ENCODE measurements at places on chromosomes 7 and 10.

DNA sequence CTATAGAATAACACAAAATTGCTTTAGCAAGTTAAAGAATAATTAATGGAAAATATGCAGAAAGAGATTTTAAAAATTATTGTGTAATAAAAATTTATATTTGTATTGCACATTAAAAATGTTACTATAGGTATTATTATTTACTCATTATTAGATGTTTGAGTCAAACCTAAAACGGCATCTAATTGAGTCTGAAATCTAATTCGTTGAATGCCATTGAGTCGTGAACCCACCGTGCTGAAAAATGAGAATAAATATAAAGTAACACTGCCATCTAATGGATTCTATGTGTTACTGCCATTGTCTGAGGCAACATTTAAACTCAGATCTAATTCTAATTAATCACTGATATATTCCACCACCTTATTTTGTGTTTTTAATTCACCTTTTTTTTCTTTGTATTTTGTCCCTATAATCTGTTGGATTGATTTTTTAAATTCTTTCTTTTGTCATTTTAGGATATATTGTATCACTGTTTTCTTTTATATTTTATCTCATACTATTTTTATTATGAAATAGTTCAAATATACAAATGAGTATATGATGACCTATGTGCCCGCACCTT is 62.2 kb downstream of the SAMD9 start:
- no peak for DNase-seq

GRCh38 chr7:12066521-12066920 is 144.6 kb upstream of the TMEM106B start:
- no peak for DNase-seq

GRCh38 chr10:71816936-71817618 is 34.0 kb downstream of the PSAP start:
- DNase-seq: no peak

DNA sequence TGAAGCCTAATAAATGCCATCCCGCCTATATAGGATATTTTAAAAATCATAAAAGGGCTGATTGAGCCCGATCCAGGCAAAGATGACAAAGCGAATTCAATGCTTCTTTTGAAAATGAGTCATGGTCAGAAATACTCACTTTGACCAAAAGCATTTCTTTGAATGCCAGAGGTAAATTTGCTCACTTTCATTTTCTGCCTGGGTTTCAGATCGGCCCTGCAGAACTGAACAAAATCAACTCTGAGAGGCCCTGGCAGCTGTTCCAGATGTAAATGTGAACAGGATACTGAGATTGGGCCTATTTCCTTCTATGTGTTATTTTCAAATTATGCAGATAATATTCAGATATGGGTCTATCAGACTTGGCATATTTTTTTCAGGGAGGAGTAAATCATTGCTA is 114.8 kb upstream of the ARID5B start:
- no peak for DNase-seq

DNA sequence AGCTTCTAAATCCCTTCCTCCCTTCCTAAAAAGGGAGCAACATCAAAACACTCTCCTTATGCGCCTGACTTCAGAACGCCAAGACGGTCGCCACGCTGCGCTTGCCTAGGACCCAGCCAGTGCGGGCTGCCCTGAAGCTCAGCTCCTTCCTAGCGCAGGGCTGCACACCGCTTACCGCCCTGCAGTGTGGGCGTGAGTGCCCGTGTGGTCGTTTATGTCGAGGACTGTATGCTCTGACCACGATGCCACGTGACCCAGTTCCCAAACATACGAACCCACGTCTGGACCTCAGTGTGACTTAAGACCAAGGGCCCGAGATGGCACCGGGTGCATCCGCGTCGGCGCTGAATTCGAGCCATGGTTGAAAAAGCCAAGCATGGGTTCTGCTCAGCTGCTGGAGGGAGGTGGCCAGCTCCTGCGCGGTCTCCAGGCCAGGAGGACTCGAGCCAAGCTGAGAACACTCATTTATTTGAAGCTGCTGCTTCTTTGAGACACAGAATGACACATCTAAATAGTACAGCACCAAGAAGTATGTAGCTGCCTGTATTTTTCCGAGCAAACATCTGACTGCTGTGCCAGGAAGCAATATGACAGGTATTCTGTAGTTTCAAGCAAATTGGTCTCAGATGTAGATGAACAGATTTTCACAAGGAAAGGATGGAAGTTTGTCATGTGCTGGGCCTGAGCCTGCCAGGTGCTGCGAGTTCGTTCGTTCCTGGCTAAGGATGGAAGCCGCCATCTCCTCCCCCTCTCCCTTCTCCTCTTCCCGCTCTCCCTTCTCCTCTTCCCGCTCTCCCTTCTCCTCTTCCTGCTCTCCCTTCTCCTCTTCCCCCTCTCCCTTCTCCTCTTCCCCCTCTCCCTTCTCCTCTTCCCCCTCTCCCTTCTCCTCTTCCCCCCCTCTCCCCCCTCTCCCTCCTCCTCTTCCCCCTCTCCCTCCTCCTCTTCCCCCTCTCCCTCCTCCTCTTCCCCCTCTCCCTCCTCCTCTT is 184.7 kb downstream of the EBF3 start:
- DNase-seq: no peak

GRCh38 chr7:82395147-82395546 is 48.4 kb downstream of the CACNA2D1 start:
- DNase-seq: no peak

GRCh38 chr7:42348631-42349030 is 111.6 kb upstream of the GLI3 start:
- DNase-seq: no peak

DNA sequence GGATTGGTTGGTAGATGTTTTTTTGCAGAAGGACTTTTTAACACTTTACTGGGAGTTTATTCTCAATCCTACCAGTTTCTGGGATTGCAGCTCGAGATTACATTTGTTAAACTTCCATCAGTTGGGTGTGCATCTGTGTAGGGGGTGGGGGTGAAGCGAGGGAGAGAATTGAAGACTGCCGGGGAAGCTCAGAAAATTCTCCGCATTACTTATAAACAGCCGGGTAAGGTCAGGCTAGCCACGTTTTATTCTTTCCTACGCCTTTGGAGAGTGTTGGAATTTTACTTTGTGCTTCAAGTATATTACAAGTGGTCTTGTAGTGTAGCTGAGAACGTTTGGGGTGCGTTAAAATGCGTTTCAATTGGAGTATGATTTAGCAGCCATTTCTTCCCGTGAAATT is 1.1 kb downstream of the PALS2 start:
- DNase-seq: no peak

DNA sequence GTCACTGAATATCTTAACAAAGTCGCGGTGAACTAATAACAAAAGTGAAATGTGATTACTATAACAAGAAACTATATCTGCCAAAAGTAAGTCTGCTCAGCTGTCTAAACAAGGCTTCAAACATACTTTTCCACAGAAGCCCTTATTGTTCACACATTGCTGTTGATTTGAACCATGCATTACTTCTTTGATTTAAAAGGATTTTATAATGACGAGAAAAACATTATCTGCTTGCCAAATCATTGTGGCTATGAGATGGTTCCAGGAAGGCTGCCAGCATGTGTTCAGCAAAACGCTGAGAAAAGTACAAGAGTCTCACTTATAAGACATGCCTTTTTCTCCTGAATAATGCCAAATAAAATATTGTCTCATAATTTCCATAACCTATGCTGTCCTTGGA is 24.4 kb downstream of the RNF133 start:
- DNase-seq: no peak

DNA sequence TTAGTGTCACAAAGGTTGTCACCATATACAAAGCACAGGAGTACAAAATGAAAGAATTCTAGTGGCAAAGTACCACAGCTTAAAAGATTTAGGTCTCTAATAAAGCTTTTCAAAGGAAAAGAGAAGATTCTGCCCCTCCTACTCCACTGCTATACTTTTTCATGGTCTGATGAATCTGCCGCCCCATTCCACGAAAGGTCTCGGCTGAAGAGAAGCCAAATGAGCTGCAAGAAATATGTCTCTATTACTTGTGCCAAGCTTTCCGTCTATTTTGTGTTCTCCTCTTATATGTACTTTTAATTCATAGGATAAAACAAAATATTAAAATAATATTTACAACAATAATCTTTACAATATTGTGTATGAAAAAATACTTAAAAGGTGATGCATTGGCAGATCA is 222.6 kb downstream of the ANK3 start:
- DNase-seq: no peak

GRCh38 chr7:24478137-24478655 is 95.1 kb upstream of the PALS2 start:
- DNase-seq: no peak

- no peak for DNase-seq
Measured at GRCh38 chr10:57035310-57035709, 674.3 kb upstream of the ZWINT start.

- peak; percentile 72 for DNase-seq
Measured at GRCh38 chr10:135132-135600, at the start of gene ZMYND11. ZMYND11 (plus strand) TSS chr10:135455; CDS start chr10:180013, 44,558 bp downstream.

DNA sequence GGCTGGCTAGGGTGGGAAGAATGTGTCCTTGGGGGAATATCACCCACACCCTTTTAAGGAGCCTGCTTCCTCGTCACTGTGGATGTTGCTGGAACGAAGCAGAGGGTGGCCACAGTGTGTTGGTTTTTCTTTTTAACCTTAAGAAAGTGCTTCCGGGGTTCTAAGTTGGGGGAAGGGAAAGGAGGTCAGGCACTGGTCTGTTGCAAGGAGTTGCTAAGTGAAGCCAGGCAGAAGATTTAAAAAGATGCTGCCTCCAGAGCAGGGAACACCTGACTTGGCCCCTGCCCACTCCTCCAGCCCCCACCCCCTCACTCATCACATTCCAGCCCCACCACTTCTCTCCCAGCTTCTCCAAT is 213.1 kb downstream of the EMX2 start:
- no peak for DNase-seq

GRCh38 chr10:99370993-99371392 is 41.8 kb downstream of the CNNM1 start:
- DNase-seq: no peak

GRCh38 chr10:17747883-17748550 is 4.0 kb upstream of the TMEM236 start:
- no peak for DNase-seq

DNA sequence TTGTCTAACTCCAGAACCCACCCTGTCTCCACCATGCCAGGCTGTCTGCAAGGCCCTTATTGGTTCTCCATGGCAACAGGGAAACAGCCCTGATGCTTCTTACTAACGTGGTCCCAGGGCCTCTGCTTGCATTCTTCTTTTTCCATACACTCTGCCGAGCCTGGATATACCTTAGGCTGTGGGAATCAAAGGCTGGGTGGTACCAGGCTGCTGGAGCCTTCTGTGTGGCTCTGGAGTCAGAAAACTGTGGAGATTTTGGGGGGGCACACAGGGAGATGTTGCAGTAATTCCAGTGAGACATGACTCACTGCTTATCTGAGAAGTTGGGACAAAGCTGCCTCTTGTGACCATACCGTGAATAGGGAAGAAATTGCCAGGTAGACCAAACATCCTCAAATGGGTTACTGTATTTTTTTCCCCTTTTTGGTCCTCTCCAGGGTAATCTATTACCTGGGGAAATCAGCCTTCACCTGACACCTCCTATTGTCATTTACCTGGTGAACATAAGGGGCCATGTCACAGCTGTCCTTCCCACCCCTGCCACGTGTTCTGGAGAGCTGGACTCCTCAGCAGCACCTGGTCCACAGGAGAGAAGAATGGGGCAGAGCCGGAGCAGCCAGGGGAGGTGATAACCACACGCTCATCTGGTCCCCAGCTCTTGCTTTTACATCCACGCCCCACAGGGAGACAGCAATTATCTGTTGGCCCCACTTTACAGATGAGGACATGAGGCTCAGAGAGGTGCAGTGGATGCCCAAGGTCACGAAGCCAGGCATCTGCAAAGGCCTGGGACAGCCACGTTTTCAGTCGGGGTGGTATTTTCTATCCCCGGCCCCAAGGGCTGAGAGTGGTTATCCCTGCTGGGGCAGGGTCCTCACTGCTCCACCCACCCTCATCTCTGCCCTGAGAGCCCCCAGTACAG is 4.6 kb downstream of the CHST3 start:
- no peak for DNase-seq

DNA sequence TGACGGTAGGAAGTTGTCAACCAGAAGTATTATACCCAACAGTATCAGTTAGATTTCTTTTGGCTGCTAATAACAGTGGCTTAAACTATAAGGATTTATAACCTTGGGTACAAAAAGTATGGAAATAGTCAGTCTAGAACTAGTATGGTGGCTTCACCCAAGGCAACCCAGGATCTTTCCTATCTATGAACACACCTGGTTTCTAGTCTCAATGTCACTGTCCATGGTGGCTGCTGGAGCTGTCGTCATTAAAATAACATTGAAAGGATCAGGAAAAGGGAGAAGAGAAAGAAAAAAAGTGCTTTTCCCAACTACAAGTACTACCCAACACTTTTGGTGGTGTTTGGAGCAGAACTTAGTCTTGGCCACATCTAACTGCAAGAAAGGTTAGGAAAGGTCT is 27.7 kb downstream of the PHTF2 start:
- DNase-seq: no peak

- DNase-seq: no peak
Measured at GRCh38 chr7:69803699-69804516, 205.6 kb downstream of the AUTS2 start.

GRCh38 chr7:84603545-84603944 is 409.0 kb upstream of the SEMA3A start:
- DNase-seq: no peak

DNA sequence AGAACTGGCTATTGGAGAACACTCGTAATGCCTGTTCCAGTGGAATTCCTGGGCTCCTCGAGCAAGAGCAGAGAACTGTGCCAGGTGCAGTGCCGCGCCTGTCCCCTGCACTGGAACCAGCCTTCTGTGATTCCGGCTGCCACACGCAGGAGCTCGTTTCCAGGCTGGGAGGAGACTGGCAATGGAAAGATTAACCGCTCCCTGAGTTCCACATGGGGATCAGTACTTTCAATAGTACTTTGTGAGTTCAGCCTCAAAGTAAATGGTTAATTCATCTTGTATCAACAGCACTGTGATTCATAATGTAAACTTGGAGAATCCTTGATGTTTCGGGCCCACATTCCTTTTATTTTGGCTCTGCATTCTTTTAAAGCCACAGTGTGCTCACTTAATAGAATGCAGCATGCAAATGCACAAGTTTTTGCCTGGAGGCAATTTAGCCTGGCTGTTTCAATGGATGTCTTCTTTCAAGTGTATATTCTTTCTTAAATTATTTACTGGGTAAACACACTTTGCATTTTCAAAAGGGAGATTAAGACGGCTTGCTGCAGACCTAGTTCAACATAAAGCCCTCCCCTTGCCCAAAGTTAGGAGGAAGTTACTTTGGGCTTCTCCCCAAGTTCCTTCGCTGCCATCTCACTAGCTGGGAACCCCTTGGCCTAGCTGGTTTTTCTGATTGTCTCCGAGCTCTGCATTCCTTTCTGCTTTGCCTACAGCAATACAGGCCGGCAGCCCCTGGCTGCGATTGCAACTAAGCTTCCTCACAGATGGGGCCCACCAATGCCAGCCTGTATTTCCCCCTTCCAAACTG is 138.1 kb upstream of the TCF7L2 start:
- DNase-seq: no peak

GRCh38 chr10:51422311-51423120 is 276.9 kb downstream of the CSTF2T start:
- DNase-seq: peak; percentile 28
